Stimulated activated CD4-positive, alpha-beta T cell treated with anti-CD3 and anti-CD28 coated beads, Interleukin-2, amount 100 ng/mL, for 24 hours (primary cell): ENCODE measurements at places on chromosomes 11 and 22.

DNA sequence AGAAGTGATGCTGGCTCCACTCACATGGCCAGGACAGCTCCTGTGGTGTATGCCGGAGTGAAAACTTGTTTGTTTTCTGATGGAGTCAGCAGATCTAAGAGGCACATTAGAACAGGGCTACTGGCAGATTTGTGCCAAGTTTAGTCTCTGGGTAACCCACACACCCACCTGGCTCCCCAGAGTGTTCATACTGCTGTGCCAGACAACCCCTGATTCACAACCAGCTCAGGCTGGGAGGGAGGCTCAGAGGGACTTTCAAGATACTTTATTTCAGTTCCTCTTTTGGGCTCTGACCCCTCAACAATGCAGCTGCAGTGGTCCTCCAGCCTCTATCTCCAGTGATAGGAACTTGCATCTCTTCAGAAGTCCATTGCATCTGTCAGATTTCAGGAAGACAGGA is 8.5 kb downstream of the NTM start:
- DNase-seq = no peak

GRCh38 chr11:59186130-59186594 is 14.2 kb downstream of the DTX4 start:
- peak; percentile 64 for DNase-seq

DNA sequence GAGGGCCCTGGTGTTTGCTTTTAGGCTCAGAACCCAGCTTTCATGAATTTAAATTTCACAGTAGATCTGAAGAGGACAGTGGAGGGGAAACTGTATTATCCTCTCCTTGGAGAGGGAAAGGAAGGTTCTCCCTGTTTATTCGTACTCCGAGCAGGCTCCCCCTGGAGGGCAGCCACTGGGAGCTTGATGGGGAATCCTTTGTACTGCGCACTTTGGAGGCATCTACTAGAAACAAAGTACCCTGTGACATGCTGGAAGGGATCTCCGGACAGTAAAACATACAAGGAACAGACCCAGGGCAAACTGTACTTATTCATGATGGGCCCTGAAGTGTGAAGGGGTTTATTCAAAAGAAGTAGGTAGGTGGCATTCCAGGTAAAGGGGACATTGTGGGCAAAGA is 27.2 kb downstream of the NAV2 start:
- no peak for DNase-seq

GRCh38 chr11:120613264-120614226 is 102.0 kb downstream of the GRIK4 start:
- DNase-seq = no peak

DNA sequence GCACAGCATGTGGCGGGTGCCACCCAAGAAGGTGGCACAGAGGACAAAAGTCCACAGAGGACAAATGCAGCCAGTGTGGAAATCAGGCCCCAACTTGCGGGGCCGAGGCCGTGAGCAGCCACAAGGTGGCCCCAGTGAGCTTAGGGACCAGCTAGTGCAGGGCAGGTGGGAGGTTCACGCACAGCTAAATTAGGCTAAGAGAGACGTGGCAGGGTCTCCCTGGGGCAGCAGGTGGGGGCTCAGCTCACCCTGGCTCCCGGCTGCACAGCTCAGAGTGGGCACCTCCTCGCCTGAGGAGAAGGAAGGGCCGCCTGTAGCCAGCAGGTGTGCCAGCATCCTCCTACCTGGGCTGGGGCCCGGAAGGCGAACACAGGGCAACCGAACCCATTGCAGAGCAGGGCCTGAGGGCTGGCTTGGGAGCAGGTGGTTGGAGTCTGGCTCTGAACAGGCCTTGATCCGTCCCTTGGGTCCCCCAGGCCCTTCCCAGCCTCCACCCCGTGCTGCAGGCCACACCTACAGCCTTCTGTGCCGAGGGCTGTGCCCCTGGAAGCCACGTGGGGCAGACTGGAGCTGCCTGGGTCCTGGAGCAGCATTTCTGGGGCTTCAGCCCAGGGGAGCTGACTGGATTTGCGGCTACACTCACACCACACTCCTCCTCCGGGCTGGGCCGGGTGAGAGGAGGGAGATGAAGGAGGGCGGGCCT is 26.1 kb upstream of the CELSR1 start:
- peak; percentile 86 for DNase-seq

GRCh38 chr11:3156282-3156660 is 8.8 kb downstream of the OSBPL5 start:
- no peak for DNase-seq

- DNase-seq = no peak
Measured at GRCh38 chr11:35099278-35100012, 39.5 kb upstream of the CD44 start.

GRCh38 chr11:65188486-65188885 is 6.8 kb downstream of the CAPN1 start:
- DNase-seq = no peak

GRCh38 chr11:128195057-128195751 is 392.2 kb downstream of the ETS1 start:
- peak; percentile 36 for DNase-seq

DNA sequence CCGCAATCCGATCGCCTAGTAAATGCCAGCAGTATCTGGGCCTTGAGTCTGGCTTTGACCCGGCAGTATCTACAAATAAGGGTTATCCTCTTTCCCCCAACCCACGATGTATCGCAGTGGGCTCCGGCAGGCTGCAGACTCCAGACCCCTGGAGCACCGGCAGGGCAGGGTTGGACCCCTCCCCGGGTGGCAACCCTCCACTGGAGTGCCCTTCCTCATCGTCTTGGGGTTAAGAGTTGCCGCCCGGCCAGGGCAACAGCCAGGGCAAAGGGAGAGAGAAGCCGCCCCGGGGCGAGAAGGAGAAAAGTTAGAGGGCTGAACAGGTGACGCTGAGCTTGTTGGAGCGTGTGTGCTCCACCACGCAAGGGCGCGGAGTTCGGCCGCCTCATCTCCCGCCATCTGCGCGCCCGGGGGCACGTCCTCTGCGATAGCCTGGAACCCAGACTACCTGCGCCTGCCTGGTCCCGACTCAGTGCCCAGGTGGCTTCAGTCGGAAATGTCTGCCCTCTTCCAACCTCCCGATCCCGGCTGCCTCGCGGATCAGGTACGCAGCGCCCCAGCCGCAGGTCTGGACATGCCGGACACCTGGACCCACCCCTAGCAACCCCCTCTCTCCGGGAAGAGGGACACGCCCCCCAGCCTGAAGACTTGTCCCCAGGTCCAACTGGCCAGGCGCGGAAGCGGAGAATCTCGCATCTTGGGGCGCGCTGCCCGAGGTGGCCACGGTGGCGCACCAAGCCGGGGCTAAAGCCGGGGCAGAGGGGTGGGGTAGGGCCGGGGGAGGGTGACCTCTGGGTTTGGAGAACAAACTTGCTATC is 1.2 kb downstream of the DSCAML1 start:
- DNase-seq = peak; percentile 10

DNA sequence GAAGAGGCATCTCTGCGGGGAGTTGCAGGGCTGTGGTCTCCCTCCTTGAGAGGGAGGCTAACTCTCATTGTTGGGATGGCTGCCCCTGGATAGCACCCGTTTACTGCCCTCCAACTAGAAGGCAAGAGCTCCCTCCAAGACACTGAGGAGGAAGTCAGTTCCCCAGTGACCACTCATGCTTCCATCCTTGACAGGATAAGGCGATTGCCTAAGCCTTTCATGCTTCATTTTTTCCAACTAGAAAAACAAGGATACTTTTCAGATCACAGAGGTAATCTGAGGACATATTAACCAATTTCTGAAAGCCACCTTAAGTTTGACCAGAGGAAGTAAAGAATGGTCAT is 186.6 kb downstream of the MAML2 start:
- no peak for DNase-seq

GRCh38 chr11:75505916-75506692 is 19.6 kb downstream of the GDPD5 start:
- DNase-seq = no peak
